ENCODE measurements at places on chromosomes 16 and 17.

GRCh38 chr16:67184995-67185650 lies 1.4 kb upstream of the MATCAP1 start:
- DNase-seq, result peak; percentile 83

DNA sequence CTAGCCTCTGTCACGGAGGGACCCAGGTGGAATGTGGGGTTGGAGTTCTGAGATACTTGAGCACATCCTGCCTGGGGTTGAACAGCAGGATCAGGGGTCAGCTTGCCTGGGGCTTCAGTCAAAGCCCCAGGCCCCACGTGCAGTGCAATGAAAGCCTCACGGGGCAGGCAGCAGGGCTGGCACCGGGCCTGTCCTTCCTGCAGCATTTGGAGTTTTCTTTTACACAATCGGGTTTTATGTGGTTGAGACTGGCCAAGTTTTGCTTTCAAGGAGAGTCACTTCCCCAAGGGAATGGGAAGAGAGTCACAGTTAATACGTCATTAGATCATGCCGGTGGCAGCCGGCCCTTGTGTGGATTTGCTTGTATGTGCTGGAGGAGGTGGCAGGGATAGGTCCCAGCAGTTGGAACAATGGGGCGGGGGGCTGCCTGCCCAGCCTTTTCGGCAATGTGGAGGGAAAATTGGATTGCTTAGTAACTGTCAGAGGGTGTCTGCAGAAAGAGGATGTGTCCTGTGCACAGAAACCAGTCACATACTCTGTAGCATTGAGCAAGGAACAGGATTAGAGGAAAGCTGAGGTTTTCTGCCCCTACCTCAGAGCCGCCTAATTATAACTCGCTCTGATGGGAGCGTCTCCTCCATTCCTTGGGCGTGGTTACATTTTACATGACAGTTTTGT lies 4.5 kb downstream of the RMI2 start:
- DNase-seq, result no peak

GRCh38 chr17:66988069-66988798 lies 23.7 kb downstream of the CACNG4 start:
- DNase-seq, result no peak

- DNase-seq, result no peak
Observed at GRCh38 chr17:72946156-72946555, 146.3 kb downstream of the SLC39A11 start.

- DNase-seq, result no peak
Observed at GRCh38 chr17:79664930-79665737, 54.3 kb upstream of the RBFOX3 start.

GRCh38 chr16:73546341-73546845 lies 498.5 kb upstream of the ZFHX3 start:
- DNase-seq, result no peak

DNA sequence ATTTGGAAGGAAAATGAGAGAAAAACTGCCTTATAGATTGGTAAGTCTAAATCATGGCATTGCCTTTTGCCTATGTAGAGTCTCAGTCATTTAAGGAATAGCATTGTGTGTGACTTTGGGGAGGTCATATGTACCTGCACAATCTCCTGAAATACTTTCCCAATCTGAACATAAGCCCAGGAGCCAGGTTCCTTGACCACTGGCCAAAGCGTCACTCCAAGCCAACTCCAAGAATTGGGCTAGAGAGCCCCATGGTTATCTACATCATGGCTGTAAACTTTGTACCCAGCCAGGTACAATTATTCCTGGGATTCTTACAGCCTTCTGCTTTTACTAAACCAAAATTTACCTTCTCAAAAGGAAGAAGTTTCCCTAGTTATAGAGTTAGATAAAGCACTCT lies 40.8 kb upstream of the MED13 start:
- DNase-seq, result no peak

DNA sequence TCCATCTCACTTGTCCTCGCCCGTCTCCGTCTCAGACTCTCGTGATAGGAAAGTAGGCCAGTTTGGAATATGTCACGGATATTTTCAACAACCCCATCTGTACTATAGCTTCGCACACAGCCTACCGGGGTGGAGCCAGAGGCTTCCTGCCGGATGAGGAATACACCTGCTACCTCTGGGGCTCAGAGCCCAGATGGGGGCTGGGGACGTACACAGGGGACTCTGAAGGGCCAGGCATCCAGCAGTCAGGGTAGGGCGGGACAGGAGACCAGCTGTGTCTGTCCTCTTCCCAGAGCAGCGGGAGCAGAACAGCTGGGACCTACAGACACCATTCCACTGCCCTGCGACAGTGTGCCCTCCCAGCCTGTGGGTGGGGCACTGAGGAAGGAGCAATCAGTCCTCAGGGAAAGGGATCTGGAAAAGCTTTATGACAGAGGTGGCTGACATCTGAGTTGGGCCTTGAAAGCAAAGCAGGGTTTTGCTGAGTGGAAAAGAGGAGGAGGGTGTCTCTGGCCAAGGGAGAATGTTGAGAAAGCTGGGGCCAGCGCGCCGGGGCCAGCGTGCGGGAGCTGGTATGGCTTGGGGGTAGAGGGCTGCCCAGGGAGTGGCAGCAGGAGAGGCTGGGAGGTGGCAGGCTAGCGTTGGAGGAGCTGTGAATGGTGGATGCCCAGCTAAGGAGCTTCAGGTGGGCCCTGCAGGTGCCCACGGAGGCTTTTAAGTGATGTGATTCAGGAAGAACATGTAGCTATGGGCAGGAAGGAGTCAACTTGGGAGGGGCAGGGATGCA lies 11.5 kb upstream of the SRCIN1 start:
- no peak for DNase-seq

- no peak for DNase-seq
Observed at GRCh38 chr17:21689604-21690003, 2.7 kb upstream of the KCNJ18 start.

- no peak for DNase-seq
Observed at GRCh38 chr16:18783430-18784341, 6.4 kb downstream of the RPS15A start.

- DNase-seq, result no peak
Observed at GRCh38 chr16:81238296-81239011, at the start of gene BCO1. TSS of gene BCO1 (plus strand) at chr16:81238689. CDS start at chr16:81238909, 220 bp downstream.
